CD4-positive, alpha-beta T cell (primary cell): ENCODE measurements at places on chromosomes 6 and 20.

DNA sequence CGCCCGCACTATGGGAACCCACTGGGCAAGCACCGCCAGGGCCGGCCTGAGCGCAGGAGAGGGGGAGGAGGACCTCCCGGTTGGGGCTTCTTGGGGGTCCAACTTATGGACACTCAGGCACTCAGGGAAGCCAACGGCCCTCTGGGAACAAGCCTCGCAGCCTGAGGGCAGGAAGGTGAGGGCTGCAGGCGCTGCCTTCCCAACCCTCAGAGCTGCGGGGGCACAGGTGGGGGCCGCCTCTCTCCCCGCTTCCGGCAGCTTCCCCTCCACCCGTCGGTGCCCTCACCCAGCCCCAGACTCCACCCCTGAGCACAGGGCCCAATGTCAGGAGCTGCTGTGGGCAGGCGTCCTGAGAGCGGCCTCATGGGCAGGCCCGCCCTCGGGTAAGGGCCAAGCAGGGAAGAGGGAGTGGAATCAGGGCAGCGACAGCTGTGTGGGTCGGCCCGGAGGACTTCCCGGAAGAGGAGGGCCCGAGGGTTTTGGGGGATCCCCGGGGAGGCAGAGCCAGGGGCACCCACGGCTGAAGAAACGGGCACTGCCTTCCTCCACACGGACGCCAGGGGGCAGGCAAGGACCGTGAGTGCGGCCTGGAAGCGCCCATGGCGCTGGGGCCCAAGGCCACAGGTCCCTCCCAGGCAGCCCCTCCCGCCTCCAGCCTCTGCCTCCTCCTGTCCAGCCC is 488 bp upstream of the PTK6 start:
- DNase-seq, result peak; percentile 97

GRCh38 chr6:53498649-53499048 is 46.3 kb downstream of the GCLC start:
- no peak for DNase-seq

GRCh38 chr6:144920391-144920961 is 635.3 kb downstream of the UTRN start:
- DNase-seq, result no peak

DNA sequence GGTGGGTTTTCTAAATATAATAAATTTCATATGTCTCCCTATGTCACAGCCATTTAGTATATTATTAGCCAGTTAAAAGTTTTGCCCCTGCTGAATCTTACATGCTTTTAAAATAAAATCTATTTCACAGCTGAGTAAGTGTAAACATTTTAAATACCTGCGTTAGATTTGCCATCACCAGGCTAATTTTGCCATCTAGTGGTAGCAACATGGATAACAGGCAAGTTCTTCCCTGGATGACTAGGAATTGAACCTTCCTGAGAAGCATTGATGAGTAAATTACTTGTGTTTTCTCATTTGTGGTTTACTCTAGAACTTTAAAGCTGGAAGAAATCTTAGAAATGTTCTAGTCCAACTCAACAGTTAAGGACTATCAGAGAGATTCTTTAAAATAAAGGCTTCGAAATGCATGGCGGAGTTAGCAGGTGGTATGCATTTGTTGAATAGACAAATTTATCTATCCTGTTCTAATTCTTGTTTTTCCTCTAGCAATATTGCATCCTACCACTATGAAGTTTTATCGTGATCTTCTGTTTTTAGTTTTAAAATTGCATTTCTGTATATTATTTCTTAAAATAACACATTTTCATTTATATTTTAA is 2.6 kb downstream of the PRSS35 start:
- no peak for DNase-seq

- no peak for DNase-seq
Measured at GRCh38 chr6:50861692-50862091, 43.0 kb downstream of the TFAP2B start.
